ENCODE measurements at places on chromosomes 7 and 10.

DNA sequence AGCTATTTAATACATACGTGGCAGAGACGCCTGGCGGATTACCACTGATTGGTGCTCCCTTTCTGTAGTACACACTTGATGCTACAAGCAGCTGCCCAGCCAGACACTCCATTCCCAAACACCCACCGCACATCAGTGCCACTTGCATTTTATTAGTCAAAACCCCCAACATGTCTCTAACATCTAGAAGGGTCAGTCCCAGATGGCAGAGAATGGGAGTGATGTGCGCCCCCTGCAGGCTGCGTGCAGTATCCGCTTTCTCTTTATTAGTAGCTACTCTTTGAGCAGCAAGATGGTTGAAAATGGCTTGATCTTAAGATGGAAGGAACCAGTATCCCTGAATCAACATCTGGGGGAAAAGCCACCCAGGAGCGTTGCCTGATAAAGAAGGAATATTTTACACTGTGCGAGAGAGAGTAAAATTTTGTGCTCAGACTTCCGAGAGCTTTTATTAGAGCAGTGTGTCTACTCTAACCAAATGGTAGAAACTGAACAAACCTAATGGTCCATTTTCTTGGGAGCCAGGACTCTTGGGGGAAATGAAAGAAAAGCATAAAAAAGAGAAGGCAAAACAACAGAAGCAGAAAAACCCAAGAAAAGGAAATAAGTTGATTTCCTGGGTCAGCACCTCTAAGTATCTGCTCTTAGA is 78.3 kb downstream of the ST8SIA6 start:
- DNase-seq = no peak

DNA sequence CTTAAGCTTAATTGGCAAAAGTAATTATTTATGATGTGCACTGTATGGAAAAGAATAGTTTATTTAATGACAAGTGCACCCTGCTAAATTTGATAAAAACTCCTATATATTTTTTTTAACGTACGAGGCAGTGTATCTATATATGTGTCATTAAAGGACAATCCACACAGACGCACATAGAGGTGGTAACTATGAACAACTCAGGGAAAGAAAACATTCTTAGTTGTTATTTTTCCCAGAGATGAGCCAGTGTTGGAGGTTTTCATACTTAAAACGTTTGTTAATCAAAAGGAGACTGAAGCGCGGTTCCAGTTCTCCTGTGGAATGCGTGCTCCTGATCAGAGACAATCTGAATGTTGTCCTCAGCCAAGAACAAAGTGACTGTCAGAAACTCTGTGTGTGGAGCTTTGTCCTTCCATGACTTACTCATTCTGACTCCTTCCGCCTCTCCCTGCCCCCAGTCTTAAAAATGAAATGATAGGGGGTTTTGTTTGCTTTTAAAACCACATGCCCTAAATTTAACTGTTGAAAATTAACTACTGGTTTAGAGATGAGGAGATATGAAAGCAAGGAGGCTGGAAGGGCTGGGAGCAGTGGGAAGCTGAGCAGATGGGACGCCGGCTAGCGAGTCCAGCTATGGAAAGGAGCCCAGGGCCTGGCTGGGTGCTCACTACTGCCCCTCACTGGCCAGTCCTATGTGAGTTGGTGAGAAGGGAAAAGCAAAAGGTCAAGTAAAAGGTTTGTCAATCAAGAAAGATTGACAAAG is 99.6 kb downstream of the SVIL start:
- DNase-seq = no peak

GRCh38 chr10:92967641-92968040 is 93.0 kb upstream of the CYP26C1 start:
- no peak for DNase-seq

- DNase-seq = peak; percentile 44
Measured at GRCh38 chr7:16084370-16084769, 337.0 kb downstream of the CRPPA start.

DNA sequence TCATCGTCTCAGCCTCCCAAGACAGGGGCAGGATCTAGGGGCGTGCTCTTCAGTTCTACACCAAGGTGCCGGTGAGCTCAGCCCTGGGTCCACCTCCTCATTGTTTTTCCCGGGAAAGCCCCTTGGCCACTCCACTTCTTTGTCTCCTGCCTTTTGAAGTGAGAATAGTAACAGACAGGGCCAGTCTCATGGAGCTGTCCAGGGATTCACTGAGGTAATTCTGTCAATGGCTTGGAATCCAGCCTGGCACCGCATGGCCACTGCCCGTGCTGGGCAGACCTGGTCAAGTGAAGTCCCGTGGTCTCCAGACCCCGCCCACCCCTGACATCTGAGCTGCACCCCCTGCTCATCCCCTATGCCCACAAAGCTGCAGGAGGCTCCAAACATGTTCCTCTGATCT is 138.9 kb downstream of the TNS3 start:
- no peak for DNase-seq

GRCh38 chr10:50219200-50219599 is 32.1 kb downstream of the ASAH2 start:
- DNase-seq = no peak

- DNase-seq = no peak
Measured at GRCh38 chr10:7272008-7272407, 138.8 kb downstream of the SFMBT2 start.

DNA sequence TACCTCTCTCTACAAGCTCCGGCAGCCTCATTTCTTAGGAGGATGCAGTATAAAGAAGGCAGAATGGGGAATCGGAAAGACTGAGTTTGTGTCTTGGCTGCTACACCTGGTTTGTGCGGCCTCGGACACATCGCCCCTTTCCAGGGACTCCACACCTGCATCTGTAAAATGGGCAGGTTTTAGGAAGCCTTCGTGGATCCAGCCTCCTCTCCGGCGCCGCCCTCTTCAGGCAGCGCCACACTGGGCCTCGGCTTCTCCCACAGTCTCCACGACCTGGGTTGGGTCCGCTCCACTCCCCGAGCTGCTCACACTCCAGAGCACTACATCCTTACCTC is 341 bp downstream of the GOT1 start:
- no peak for DNase-seq

GRCh38 chr10:30847199-30847598 is 184.5 kb downstream of the ZNF438 start:
- DNase-seq = no peak

DNA sequence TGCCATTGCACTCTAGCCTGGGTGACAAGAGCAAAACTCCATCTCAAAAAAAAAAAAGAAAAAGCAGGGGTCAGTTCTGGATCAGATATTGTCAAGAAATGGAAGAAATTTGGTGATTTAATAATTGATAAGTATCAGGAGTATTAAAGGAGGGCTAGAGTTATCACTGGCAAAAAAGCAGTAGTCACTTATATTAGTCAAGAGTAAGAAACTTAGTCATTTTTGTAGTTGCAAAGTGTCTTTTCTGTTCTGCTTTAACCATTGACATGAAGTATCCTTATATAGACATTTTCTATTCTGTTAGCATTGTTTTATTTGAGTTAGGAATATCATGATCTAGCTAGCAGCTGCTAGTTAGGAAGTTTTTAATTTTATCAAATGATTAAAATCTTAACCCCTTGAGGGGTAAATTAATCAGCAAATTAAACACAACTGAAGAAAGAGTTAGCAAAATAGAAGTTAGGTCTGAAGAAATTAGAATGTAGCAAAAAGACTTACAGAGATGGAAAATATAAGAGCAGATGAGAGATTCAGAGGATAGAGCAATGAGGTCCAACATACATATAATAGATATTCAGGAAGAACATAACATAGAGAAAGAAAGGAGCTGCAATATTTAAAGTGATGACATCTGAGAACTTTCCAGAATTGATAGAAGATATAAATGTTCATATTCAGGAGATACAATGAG is 7.3 kb upstream of the CCDC6 start:
- DNase-seq = no peak

DNA sequence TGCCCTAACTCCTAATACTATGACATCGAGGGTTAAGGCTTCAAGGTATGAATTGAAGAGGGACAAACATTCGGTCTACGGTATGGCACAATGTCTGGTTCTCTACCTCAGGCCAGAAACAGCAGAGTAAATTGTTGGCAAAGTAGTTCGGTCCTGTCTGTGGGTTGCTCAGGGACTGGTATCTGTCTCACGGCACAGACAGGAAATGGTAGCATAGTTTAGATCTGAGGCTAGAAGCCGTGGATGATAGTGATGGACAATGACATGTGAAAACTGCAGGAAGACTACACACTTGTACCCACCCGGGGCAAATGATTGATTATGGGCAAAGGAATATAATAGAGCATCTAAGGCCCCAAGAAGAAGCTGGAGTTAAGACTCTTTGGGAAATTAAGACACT is 106.2 kb downstream of the TWIST1 start:
- DNase-seq = no peak

DNA sequence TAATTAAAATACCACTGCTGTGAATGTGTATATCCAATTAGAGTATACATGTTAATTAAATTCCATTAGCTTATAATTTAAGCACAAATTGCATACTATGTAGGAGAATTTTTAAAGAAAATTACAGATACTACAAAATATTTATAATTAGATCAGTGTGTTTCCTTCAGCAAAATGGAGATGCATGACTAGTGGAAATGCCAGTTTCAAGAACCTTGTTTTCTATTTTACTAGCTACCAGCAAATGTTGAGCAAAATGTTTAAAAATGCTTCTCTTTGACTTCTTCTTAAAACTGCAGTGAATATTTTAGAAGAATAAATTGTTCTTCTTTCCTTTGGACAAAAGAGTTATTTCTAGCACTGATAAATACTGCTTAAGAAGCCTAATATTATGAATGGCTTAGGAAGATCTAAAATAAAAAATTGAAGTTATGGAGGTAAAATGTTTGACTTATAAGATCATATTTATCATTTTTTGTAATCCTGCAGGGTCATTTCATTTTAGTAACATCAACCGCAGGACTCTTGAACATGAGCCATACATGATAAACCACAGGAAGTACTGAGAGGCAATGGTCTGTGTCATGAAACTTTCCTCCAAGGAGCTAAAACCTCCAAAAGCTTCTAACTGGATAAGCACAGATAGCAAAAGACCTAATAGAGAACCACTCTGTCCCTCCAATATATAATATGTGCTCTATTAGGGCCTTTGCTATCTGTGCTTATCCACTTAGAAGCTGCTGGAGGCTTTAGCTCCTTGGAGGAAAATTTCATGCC is 1066.0 kb upstream of the CELF2 start:
- no peak for DNase-seq

DNA sequence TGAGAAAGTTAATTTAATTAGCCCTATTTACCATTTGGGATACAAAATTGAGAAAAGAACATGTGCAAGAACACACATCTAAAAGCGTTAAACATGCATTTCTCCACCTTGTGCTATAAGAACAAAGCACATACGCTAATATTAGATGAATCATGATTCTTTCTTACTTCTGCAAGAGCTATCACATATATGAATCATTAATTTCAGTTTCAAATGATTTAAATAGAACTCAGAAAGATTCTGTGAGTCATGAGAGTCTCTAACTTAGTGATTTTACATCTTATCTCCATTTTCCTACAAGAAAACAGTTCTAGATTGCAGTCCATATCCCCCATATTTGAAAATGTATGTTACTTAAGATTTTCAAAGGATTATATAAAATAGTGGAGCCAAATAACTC is 173.9 kb downstream of the RNLS start:
- DNase-seq = no peak

DNA sequence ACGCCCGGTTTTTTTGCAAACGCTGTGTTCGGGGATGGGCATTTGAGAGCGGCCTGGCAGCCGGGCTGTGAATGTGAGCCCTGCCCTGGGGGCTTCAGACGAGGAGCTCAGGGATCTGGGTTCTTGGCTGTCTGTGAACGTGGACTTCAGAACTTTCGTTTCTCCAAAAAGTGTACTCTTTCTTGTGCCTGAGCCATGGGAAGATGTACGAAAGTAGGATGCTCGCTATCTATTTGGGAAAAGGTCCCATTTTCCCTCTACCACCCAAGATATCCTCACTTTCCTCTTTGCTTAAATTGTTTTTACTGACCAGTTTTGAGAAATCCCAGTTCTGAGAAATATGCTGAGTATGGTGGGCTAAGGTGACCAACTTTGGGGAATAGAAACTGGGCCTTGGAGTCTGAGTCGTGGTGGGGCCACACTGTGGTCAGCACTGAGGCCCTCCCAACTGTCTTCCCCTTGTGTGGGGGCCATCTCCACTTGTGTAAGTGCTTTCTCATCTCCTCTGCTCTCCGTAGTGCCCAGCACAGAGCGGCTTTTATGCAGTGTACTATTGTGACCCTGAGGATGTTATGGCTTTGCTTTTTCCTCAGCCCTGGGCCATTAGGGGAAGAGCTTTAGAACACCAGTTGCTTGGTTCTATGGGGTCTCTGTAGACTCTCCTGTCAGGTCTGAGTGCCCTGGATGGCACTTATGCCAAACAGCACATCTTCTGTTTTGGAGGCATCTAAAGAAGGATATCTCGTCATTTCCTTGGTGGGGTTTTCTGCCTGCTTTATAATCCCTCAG is 918 bp downstream of the DBNL start:
- DNase-seq = no peak

DNA sequence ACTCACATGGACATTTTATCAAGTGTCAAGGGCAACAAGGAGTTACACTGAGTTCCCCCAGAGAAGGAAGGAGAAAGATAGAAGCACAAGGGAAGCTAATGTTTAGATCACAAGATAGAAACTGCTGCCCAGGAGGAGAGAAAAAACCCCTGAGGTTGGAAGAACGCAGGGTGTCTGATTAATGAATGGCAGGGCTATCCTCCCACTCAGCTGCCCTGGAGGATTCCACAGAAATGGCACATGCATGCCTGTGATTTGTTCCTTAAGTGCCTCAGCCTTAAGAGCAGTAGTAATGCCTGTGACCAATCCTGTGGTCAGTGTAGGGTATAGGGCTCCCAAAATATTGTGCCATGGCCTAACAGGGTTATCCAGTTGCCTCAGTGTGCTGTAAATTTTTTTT is 20.2 kb downstream of the DNAJB9 start:
- DNase-seq = no peak

DNA sequence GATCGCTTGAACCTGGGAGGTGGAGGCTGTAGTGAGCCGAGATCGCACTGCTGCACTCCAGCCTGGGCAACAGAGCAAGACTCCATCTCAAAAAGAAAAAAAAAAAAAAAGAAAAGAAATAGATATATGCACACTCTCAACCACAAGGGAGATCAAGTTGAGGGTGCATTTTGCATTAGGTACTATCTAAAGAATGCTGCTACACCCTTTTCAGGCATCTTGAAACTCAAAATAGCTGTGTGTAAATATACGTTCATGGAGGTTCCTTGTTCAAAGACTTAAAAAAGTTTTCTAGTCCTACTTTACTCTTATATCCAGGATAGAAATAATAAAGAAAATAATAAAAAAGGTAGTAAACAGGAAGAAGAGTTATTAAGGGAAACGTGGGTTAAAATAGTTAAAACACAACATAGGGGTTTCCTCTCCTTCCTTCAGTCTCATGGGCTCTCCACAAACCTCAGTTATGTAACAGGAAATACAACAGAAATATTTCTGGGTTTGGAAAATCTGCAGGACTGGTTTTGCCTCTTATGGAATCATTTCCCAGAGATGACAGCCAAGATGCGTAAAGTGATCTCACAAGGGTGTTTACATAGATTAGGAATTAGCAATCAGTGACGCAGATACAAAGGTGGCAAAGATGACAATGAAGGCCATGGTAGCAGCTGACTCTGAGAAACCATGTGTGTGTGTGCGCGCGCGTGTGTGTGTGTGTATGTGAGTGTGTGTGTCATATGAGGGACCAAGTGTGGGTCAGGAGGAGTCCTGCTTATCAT is 15.1 kb downstream of the STEAP4 start:
- DNase-seq = no peak

All from NCI-H2081 (cell line).